ENCODE measurements at places on chromosomes 16 and 17. TPM values are rescaled to one million over a fixed set of nuclear protein-coding genes. Genes with fewer than 3 reads are reported as not detected.

CHST5 gene
- total RNA-seq = not detected

ZACN gene
- not detected for total RNA-seq

RASD1 gene
- 0.17 TPM for total RNA-seq

GUCY2D gene
- total RNA-seq = not detected

MPV17L gene
- total RNA-seq = 9.6 TPM

PDE6G gene
- total RNA-seq = 2.2 TPM

GPR179 gene
- total RNA-seq = 0.07 TPM

SRL gene
- total RNA-seq = not detected

SLC5A10 gene
- not detected for total RNA-seq

DNA sequence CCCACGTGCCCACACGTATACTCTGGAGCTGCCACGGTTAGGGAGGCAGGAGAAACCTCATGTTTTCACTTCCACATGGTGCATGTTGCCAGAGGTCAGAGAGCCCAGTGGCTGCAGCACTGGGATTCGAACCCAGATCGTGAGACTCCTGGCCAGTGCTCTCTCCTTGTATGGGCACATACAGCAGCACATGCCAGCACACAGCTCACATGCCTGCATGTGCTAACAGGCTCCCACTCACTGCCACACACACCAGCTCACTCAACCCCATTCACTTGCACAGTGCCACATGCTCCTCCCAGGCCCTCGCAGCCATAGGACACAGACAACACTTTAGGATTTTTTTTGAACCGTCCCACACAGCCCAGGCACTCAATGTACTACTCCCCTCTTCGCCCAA lies 49.5 kb upstream of the MRPS23 start:
- no peak for DNase-seq

DNA sequence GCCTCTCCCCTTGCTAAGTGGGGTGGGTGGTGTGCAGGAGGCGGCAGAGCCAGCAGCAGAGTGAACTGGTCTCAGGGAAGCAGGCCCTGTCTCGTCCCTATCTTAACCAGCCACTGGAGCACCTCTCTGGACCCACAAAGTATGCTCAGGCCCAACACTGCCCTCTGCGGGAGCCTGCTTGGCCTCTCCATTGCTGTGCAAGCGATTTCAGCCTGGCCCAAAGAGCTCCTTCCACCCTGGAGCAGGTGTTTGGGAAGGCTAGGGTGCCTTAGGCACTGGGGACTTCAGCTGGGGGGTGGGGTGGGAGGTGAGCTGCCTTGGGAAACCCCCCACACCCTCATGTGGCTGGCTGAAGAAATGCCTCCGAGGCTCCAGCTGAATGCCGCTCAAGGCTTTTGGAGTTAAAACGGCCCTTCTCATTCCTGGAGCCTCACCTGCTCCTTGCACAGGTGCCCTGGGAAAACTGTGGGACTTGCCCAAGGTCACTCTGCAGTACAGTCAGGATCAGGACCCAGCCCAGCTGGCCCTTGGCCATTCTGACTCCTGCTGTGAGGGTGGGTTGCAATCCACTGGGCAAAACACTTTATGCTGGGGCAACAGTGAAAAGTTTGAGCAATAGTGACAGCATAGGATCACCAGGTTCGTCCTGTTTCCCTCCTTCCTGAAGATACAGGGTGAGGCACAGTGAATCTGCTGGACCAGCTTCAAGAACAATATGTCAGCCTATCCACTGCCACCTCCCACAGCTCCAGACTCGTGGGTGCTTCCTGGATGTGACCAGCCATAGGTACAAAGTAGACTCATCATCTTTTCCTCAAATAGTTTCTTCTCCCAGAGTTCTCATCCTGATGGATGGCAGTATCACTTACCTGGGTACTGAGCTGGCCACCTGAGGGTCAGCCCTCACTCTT lies 5.9 kb upstream of the UBE2O start:
- no peak for DNase-seq

GRCh38 chr16:63385714-63386432 lies 1349.6 kb upstream of the CDH8 start:
- DNase-seq = no peak

DNA sequence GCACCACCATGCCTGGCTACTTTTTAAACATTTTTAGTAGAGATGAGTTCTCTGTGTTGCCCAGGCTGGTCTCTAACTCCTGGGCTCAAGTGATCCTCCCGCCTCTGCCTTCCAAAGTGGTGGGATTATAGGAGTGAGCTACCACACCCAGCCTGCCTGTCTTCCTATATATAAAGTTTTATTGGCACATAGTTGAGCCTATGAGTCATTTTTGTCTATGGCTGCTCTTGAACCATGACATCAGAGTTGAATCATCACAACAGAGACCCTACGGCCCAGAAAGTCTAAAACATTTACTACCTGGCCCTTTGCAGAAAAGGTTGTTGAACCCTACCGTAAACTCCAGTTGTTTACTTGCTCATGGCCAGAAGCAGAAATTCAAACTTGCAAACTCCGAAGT lies 7.9 kb downstream of the SEPTIN12 start:
- no peak for DNase-seq
